ENCODE measurements at places on chromosomes 6 and 20. TPM values are rescaled to one million over a fixed set of nuclear protein-coding genes. Genes with fewer than 3 reads are reported as not detected.
A peak's percentile ranks its signal among the peaks of the same experiment; 100 is the strongest.

Gene DSTN
- polyA plus RNA-seq, result 27.6 TPM

Gene OR2B3
- polyA plus RNA-seq, result not detected

Gene TPBG
- polyA plus RNA-seq, result 0.82 TPM

DNA sequence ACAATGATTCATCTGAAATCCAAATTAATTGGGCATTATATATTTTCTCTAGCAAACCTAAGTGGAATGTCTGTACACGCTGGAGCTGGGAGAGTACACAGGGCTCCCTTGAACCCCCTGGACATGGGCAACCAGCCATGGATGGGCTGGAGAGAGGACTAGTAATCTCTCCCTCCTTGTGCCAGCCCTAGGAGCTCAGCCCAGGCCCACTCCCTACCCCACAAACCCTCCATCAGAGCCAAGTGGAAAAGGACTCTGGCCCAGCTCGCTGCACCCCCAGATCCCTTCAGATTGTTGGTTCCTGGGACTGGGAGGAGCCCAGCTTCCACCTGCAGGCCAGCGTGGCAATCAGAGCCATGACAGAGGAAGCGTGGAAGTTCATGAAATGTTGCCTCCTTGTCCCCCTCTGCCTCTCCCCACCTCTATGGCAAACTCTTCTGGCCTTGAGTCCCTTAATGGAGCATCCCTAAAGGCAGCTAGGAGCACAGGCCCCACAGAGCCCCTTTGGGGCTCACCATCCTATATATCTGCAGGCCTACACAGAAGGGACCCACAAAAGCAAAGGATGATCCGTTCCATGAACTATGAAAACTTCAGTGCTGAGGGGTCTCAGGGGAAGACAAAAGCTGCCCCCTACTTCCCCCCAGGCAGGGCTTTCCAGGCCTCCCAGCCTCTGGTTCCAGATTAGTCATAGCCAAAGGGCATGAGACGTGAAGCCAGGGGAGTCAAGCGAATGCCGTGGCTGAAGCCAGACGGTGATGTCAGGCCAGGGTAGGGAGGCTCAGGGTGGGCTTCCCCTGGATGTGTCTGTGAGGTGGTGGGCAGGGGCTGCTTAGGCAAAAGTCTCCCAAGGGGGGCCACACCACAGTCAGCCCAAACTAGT, 126.4 kb upstream of the MAFB start:
- no peaks in the 10 kb centered on the region for H3K4me1 ChIP-seq
- no peak overlapping the region for H3K27ac ChIP-seq
- no peaks in the 10 kb centered on the region for H3K36me3 ChIP-seq
- no peak for DNase-seq
- H3K27me3 ChIP-seq, result no peaks in the 10 kb centered on the region

- H3K27me3 ChIP-seq, result peaks cover 22% of the 10 kb centered on the region
- no peak overlapping the region for H3K4me3 ChIP-seq
- H3K36me3 ChIP-seq, result no peaks in the 10 kb centered on the region
These were observed 75.5 kb downstream of the GPR6 start for GRCh38 chr6:110053395-110054240.

DNA sequence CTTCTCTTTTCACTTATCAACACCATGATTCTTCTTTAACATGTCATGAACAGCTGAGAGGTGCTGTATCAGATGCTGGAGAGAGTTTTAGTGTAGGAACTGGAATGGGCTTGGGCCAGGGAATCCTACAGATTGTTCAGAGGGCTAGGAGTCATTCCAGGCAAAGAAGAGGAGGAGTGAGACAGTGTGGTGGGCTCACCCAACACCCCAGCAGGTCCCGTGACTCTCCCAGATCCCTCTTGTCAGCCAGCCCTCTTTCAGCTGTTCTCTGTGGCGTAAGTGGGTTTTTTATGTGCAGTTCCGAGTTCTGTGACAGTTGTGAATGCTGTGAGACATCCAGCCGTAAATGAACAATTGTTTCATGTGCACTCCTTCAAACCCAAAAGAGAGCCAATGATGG, 31.4 kb upstream of the CEP162 start:
- no peaks in the 10 kb centered on the region for H3K27me3 ChIP-seq
- H3K36me3 ChIP-seq, result no peaks in the 10 kb centered on the region
- H3K4me3 ChIP-seq, result no peak overlapping the region
- no peak overlapping the region for H3K27ac ChIP-seq
- peaks cover 36% of the 10 kb centered on the region for H3K4me1 ChIP-seq

- peak overlapping the region; percentile 59 for H3K27ac ChIP-seq
- peak; percentile 97 for DNase-seq
- H3K27me3 ChIP-seq, result no peaks in the 10 kb centered on the region
These were observed 139.3 kb downstream of the UNC5CL start for GRCh38 chr6:40899684-40900155.

DNA sequence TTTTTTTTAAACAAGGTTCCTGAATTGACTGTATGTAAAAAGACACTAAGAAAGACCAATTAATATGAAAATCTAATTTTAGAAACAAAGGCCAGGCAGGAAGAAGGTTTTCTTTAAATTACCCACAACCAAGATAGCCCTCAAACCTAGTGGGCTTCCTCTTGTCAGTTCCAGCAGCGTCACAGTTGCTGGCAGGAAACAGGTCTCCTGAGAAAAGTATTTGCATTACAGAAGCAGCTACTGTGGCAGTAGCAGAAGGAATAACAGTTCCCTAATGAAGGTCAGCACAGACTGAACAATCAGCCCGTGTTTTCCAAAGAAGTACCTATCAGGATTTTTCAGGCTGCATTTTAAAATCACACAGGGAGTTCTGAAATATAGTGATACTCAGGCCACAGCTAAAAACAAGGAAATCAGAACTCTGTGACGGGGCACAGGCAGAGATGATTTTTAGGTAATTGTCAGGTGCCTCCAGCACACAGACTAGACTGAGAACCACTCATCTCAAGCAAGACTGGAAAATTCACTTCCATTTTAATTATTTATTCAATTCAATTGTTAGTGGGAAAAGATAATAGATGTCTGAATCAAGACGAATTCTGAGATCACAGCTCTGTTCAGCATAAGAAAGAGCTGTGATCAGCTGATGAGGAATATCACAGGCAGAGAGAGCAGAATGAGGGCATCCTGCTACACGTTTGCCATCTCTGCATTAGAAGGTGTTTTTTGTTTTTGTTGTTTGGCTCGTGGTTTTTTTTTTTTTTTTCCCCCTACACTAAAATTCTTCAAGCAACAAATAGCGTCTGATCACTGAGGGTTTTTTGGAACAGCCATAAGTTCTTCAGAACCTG, 230.5 kb upstream of the KHDRBS2 start:
- no peak overlapping the region for H3K4me3 ChIP-seq
- no peak overlapping the region for H3K27ac ChIP-seq
- H3K36me3 ChIP-seq, result no peaks in the 10 kb centered on the region
- no peaks in the 10 kb centered on the region for H3K4me1 ChIP-seq
- DNase-seq, result no peak

GRCh38 chr6:21886542-21887151, 293.1 kb downstream of the SOX4 start:
- H3K4me3 ChIP-seq, result no peak overlapping the region
- H3K27ac ChIP-seq, result no peak overlapping the region
- H3K36me3 ChIP-seq, result no peaks in the 10 kb centered on the region
- DNase-seq, result no peak

GRCh38 chr20:41045671-41046070, 17.0 kb downstream of the TOP1 start:
- no peaks in the 10 kb centered on the region for H3K27me3 ChIP-seq
- H3K4me1 ChIP-seq, result peaks cover 91% of the 10 kb centered on the region
- peaks cover 15% of the 10 kb centered on the region for H3K36me3 ChIP-seq
- H3K27ac ChIP-seq, result no peak overlapping the region
- no peak for DNase-seq

- no peaks in the 10 kb centered on the region for H3K27me3 ChIP-seq
- H3K4me3 ChIP-seq, result peak overlapping the region; percentile 78
- peaks cover under 1% of the 10 kb centered on the region for H3K36me3 ChIP-seq
- DNase-seq, result peak; percentile 98
- H3K27ac ChIP-seq, result peak overlapping the region; percentile 57
These were observed 9.7 kb upstream of the HSP90AB1 start for GRCh38 chr6:44237021-44237812.

GRCh38 chr6:136763716-136764516, 28.4 kb downstream of the MAP3K5 start:
- H3K36me3 ChIP-seq, result no peaks in the 10 kb centered on the region
- DNase-seq, result no peak
- no peaks in the 10 kb centered on the region for H3K4me1 ChIP-seq
- no peak overlapping the region for H3K27ac ChIP-seq
- H3K27me3 ChIP-seq, result no peaks in the 10 kb centered on the region

GRCh38 chr20:57576617-57577550, 16.0 kb downstream of the PCK1 start:
- peaks cover 69% of the 10 kb centered on the region for H3K4me1 ChIP-seq
- peak overlapping the region; percentile 21 for H3K27ac ChIP-seq
- H3K27me3 ChIP-seq, result peaks cover 8% of the 10 kb centered on the region
- no peak for DNase-seq
- no peak overlapping the region for H3K4me3 ChIP-seq

DNA sequence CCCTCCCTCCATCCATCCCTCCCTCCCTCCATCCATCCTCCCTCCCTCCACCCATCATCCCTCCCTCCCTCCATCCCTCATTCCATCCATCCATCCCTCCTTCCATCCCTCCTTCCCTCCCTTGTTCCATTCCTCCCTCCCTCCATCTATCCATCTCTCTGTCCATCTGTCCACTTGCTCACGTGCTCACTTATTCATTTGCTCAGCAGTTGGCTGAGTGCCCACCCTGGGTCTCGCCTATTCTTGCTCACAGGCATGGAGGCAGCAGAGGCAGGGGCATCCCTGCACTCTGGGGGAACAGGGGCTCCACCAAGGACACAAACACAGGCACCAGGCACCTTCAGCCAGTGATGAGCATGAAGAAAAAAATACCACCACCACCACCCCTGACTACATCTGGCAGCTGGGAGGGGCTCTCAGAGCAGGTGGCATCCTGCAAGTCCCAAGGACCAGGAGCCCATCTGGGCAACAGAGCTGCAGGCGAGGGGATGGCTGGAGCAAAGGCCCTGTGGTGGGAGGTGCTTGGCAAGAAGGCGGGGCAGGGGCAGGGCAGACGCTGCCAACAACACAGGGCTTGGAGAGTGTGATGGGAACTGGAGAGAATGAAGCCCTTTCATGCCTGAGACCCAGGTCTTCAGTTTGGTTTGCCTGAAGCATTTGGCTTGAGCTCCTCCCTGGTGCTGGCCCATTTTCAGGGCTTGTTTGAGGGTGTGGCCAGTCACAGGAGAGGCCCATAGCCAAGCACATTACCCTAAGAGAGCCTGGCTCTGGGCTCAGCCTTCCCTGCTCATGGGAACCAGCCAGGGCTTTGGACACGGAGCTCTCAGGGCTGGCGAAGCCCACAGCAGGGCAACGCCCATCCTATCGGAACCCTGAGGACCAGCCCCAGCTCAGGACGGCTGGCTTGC, 40.2 kb upstream of the MRGBP start:
- no peak for DNase-seq
- H3K27ac ChIP-seq, result no peak overlapping the region
- H3K36me3 ChIP-seq, result no peaks in the 10 kb centered on the region
- peaks cover 17% of the 10 kb centered on the region for H3K4me1 ChIP-seq
- H3K4me3 ChIP-seq, result no peak overlapping the region

GRCh38 chr6:167330750-167331149, 5.9 kb downstream of the TTLL2 start:
- DNase-seq, result no peak
- peaks cover 38% of the 10 kb centered on the region for H3K4me1 ChIP-seq
- H3K27ac ChIP-seq, result no peak overlapping the region
- no peak overlapping the region for H3K4me3 ChIP-seq
- H3K36me3 ChIP-seq, result no peaks in the 10 kb centered on the region
- H3K27me3 ChIP-seq, result no peaks in the 10 kb centered on the region

Data from HepG2 (cell line).